ENCODE measurements at places on chromosomes 12 and 14.

DNA sequence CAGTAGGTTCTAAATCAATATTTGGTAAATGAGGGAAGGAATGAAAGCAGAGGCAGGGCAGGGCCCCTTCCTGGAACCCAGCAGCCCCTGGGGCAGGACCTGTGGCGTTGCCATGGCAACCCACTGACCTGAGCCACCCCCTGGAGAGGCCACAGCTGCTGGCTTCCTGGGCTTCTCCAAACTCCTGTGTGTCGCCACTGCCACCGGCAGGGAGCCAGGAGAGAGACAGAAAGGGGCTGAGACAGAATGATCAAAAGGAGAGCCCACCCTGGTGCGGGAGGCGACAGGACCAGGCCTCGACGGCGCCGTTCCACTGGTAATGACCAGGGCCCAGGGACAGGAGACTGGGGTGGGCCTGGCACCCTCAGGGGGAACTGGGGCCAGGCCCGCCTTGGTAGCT, 18.2 kb downstream of the RFX4 start:
- no peak for DNase-seq

DNA sequence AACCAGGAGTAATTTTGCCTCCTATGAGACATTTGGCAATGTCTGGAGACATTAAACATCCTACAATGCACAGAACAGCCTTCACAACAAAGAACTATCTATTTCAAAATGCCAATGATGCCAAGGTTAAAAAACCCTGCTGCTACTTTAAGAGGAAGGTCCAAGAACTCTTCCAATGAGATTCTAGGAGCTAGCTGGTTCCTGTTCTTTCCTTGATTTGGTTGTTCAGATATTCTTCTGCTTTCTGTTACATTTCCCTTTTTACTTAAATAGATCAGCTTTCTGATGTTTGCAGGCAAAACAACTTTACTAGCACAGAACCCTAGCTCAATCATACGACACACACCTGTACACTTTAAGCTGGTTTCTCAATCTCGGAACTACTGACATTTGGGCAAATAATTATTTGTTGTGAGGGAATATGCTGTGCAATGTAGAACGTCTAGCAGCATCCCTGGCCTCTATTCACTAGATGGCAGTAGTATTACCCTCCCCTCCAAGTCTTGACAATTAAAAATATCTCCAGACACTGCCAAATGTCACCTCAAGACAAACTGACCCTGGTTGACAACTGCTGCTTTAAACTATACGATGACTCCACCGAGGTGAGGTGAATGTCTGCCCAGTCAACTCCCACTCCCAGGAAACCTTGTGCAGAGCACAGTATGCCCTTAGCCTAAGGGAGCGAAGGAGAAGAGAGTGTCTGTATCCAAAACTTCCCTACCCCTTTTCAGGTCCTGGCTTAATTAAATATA, 4.4 kb downstream of the BLTP3B start:
- DNase-seq = peak; percentile 55

DNA sequence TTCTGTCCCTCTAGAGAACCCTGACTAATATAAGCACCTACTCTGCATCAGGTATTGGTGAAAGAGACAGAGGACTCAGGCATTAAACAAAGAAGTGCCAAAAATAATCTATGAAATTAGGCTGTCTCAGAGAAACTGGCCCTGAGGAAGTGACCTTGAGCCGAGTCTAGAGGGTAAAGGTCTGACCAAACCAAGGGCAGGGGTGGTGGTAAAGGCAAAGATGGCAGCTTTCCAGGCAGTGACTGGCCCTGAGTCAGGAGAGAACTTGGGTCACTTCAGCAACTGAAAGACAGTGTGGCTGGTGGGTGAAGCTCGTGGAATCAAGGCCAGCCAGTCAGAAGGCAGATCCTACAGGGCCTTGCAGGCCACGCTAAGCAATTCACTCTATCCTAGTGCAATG, 30.6 kb downstream of the CDKL1 start:
- DNase-seq = no peak

DNA sequence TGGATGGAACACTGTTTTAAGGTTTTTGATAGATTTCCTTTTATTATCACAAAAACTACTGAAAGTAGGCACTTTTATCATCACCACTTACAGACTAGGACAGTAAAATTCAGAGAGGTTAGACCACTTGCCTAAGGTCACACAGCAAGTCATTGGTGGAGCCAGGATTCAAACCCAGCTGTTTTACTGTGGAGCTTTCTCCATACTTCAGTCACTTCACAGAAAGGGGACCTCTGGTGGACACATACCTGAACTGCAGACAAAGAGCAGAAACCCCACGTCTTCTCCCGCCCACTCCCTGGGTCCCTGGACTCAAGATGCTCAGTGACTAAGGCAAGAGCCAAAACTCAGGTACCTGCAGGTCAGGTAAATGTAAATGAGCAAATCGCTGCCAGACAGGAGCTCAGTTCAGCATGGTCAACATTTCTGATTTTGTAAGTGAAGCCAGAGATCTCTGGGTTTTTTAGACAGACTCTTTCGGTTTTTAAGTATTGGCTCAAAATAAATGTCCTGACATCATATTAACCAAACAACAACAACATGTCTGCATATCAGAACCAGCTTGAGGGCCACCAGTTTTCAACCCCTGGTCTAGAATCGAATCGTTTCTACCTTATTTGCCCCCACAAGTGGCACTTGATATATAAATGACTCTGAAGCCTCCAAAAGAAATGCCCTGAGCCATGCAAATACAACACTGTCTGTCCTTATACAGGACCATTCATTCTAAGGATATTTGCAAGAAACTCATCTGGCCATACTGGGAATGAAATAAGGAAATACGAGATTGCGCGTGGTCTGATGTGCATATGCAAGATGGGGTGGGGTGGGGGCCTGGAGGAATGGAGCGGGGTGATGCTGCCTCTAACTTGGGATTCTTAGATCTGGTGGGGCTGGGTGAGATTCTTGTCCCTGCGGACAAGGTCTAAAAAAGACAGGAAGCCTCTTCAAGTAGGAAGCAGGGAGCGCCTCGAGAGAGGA, 110.9 kb downstream of the KSR2 start:
- peak; percentile 37 for DNase-seq

DNA sequence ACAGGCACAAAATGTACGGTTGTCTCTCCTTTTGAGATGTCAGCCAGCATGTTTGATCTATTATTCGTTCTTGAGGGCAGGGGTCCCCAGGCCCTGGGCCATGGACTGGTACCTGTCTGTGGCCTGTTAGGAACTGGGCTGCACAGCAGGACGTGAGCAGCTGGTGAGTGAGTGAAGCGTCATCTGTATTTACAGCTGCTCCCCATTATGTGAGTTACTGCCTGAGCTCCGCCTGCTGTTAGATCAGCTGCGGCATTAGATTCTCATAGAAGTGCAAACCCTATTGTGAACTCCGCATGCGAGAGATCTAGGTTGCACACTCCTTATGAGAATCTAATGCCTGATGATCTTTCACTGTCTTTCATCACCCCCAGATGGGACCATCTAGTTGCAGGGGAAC, 41.4 kb upstream of the SCN8A start:
- no peak for DNase-seq

DNA sequence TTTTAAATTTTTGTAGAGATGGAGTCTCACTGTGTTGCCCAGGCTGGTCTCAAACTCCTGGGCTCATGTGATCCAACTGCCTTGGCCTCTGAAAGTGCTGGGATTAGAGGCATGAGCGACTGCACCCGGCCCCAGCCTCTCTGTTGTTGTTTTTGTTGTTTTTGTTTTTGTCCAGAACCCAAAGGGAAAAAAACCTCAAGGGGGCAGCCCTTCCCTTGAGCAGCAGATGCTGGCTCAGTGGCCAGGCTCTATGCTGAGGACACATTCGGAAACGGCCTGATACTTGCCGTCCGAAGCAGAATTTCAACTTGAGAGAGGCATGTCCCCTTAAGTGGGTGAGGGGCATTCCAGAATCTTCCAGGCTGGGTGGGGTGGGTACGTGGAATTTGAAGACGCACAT, 6.7 kb downstream of the MVK start:
- DNase-seq = no peak

Measured in B cell (primary cell).